NCI-H2171 (cell line): ENCODE measurements at places on chromosomes 16 and 17.

DNA sequence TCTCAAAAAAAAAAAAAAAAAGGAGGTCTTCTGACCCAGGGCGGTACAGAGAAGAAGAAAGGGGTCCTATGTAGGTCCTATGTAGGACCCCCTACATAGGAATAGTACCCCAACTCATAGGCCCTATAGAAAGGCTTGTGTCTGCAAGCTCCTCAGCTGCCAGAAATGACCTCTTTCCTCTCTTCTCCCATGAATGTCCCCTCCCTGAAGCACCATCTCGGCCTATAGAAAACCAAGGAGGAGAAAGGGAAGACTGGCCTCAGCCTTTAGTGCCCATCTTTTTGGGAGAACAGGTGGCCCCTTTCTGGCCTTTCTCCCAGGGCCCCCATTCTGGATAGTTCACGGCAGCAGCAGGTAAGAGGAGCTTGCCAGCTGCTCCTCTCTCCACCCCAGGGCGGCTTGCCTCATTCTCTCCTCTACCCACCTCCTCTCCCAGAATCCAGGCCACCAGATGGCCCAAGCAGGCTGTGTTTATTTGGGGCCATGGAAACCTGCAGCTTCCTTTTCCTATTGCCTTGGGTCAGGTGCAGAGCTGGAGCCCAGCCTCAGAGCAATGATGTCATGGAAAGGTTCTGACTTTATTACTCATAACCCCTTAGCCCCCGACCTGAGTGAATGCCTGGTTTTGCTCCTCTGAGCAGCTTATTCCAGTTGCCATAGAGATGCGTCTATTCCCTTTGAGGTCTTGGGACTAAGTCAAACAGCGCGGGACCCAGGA lies 1.6 kb upstream of the MRPL58 start:
- peak; percentile 94 for DNase-seq

GRCh38 chr17:29642171-29642611 lies 19.5 kb upstream of the CORO6 start:
- DNase-seq: peak; percentile 69

GRCh38 chr16:79128706-79129105 lies 471.8 kb downstream of the MAF start:
- no peak for DNase-seq

GRCh38 chr16:14460726-14461125 lies 169.3 kb downstream of the PARN start:
- no peak for DNase-seq

DNA sequence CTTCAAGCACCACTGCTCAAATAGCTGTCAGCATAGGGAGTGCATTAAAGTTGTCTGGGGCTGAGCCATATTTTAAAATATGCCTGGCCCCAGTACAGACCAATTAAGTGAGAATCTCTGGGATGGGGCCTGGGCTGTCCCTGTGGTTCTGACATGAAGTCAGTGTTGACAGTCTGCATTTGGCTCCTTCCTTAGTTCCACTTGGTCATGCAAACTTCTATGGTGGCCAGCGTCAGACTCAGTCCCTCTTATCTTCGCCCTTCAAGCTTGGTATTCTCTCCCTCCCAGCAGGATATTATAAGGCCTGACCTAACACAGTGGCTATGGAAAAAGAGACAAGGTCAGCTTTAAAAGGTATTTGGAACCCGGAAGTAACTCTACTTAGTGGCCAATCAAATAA lies 177.2 kb downstream of the PMP22 start:
- DNase-seq: no peak

- no peak for DNase-seq
Measured at GRCh38 chr17:72599891-72600290, 479.1 kb downstream of the SOX9 start.

DNA sequence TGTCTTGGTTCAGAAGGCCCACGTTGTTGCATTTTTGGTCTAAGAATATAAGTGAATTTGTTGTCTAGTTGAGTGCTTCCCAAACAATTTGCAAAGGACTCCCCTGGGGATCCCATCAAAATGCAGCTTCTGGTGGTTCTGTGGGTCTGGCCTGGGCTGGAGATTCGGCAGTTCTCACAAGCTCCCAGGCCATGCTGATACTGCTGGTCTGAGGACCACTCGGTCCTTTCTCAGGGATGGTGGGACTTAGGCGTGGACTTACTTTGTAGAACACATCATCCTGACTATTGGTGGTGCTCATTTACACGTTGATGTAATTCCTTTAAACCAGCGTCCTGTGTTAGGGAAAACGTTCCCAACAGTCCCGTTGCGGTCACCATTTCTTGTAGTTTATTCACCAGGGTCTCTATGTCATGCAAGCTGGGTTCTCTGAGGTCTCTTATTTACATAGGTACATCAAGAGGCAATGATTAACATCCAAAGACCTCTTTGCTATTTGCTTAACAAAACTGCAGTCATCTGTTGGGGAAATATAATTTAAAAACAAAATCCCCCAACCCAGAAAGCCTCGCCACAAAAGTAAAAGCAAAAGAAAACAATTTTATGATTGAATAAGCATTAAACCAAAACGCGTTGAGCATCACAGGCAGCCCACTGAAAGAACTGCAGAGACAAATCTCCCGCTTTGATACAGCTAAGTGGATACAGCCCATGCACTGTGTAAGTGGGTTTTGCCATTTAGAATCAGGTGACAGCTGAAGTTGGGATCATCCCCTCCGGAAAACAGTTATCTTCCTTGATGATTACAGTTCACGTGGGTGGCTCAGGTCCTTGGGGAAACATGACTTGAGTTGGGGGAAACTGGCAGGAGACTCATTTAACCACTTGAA lies 39.0 kb upstream of the SEC14L1 start:
- no peak for DNase-seq

- DNase-seq: no peak
Measured at GRCh38 chr17:43114151-43114552, 11.0 kb downstream of the BRCA1 start.

DNA sequence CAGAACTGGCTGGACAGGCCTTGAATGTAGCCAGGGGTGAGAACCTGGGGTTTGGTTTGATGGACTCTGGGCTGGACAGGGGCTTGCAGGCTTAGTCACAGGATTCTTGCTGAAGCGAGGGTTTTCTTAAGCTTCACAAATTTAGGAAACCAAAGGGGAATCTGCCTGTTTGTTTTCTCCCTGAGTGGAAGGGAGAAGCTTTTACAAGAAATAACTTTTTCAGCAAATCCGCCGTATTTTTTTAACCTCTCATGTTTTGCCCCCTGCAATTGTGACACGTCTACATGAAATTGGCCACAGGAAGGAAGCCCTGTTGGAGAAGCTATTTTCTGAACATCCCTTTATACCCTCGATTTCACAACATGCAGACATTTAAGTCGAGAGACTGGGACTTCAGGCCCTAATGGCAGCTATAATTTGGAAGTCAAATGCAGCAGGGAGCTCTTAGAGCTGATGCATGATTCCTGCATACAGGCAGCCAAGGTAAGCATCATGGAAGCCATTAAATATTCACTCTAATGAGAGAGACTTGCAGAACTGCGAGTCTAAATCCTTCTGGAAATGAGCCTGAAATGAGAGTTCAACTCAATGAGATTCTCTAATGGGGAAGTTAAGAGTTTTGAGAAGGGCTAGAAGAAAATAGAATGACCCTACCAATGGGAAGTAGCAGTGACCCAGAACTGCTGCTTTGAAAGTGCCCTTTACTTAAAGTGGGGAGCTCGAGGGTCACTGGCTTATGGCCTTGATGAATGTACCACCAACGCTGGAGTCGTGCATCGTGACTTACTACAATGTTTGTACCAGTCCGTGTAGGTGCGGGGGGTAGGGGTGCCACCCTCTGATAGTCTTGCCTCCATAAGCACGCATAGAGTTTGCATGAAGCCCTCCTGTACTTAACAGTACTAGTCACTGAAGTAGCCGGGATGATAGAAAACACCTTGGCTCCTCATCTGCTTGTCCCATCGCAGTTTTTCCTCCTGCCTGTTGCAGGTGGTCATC lies 45.1 kb upstream of the IRF8 start:
- no peak for DNase-seq

GRCh38 chr17:66018786-66019185 lies 173.1 kb downstream of the CEP112 start:
- DNase-seq: no peak
